ENCODE measurements at places on chromosomes 12 and 14.

- DNase-seq = no peak
Measured at GRCh38 chr14:47935332-47935731, 259.9 kb upstream of the MDGA2 start.

- DNase-seq = no peak
Measured at GRCh38 chr12:57470970-57471656, 8.6 kb downstream of the ARHGAP9 start.

GRCh38 chr12:71440345-71440762, 756 bp downstream of the LGR5 start:
- DNase-seq = no peak

GRCh38 chr14:34365309-34365915, 96.6 kb downstream of the SPTSSA start:
- DNase-seq = no peak

GRCh38 chr12:92290350-92290695, 144.7 kb upstream of the BTG1 start:
- DNase-seq = no peak

Measured in stimulated activated CD4-positive, alpha-beta T cell treated with anti-CD3 and anti-CD28 coated beads, Interleukin-4, amount 100 ng/mL, for 48 hours (primary cell).